Activated CD4-positive, alpha-beta T cell treated with anti-CD3 and anti-CD28 coated beads for 36 hours (primary cell): ENCODE measurements at places on chromosomes 1 and 21. TPM values are rescaled to one million over a fixed set of nuclear protein-coding genes. Genes with fewer than 3 reads are reported as not detected.

RIMS3 gene
- 2.7 TPM for total RNA-seq

MYOM3 gene
- not detected for total RNA-seq

TENT5C gene
- total RNA-seq: 6.4 TPM

CYP4B1 gene
- not detected for total RNA-seq

DNA sequence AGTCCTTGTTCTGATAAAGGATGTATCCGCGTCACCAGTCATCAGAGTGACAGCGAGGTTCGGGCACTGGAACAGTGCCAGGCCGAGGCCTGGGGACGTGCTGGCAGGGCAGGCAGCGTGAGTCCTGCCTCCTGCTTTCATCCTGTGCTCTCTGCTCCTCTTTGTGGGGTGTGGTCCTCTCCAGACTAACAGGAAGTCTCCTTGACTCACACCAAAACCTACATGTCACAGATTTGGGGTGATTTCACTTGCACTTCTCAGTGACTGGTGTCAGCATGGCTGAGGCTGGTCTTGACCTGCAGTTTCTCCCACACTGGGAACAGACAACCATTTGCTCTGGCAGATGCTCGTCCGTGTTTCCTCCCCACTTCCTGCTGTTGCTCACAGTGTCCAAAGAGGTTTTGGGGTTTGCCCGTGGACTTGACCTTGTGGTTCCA lies 8.8 kb upstream of the NLRP3 start:
- peaks cover 41% of the 10 kb centered on the region for H3K4me1 ChIP-seq
- H3K27me3 ChIP-seq: peaks cover 2% of the 10 kb centered on the region
- no peaks in the 10 kb centered on the region for H3K36me3 ChIP-seq
- H3K27ac ChIP-seq: peak overlapping the region; percentile 72

DNA sequence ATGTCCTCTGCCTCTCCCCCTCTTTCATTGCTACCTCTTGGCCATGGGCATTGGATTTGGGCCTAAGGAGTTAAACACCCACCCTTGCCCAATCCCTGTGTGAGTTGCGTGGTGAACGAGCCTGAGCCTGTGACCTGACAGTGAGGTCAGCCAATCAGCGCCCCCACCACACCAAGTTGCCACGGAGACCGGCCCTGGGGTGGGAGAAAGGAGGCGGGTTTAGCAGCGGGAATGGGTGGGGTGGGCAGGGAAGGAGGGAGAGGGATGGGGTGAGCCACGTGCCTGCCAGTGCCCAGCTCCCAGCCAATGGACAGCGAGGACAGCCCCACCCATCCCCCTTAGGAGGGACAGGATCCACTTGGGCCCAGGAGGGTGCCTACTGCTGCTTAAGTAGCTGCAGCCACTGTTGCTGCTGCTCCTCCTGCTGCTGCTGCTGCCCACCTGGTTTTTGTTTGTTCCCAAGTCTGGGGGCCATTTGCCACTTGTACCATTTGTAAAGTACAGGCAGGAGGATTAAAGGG lies 9.5 kb downstream of the ZBTB7B start:
- H3K4me3 ChIP-seq: peak overlapping the region; percentile 99
- H3K27me3 ChIP-seq: no peaks in the 10 kb centered on the region
- peaks cover 63% of the 10 kb centered on the region for H3K36me3 ChIP-seq
- H3K27ac ChIP-seq: peak overlapping the region; percentile 82
- peaks cover 65% of the 10 kb centered on the region for H3K4me1 ChIP-seq

GRCh38 chr1:212852105-212852688 lies 4.7 kb upstream of the SPATA45 start:
- no peaks in the 10 kb centered on the region for H3K27me3 ChIP-seq
- no peak for DNase-seq
- H3K4me1 ChIP-seq: peaks cover 6% of the 10 kb centered on the region
- H3K36me3 ChIP-seq: peaks cover 11% of the 10 kb centered on the region
- H3K4me3 ChIP-seq: no peak overlapping the region
- H3K27ac ChIP-seq: no peak overlapping the region

GRCh38 chr1:150164779-150165178 lies 15.1 kb downstream of the PLEKHO1 start:
- H3K27me3 ChIP-seq: no peaks in the 10 kb centered on the region
- H3K36me3 ChIP-seq: no peaks in the 10 kb centered on the region
- DNase-seq: no peak

DNA sequence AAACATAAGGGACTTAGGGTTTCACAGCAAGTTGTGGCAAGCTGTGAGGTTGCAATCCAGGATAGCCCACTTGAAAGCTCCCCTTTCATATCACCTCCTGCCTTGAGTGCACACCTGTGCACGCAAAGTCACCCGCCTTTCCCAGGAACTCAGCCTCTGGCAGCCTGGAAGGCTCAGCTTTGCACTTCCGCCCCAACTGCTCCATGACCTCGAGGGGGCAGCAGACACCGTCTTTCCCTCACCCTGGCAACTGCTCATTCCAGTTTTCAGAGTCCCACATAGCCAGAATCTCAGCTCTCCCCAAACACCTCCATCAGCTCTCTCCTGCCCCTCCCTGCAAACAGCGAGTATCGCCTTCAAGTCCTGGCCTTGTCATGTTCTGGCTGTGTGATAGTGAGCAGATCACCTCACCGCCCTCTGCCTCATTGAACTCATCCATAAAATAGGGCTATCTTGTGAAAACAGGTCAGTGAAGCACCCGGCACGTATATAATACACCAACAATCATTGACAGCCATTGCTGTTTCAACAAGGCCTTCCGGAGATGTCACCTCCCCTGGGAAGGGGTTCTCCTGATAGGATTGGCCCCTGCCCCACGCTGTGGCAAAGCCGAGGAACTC lies 32.2 kb upstream of the EPB41 start:
- peak; percentile 90 for DNase-seq
- no peak overlapping the region for H3K4me3 ChIP-seq
- H3K4me1 ChIP-seq: peaks cover 32% of the 10 kb centered on the region
- H3K27ac ChIP-seq: peak overlapping the region; percentile 10

DNA sequence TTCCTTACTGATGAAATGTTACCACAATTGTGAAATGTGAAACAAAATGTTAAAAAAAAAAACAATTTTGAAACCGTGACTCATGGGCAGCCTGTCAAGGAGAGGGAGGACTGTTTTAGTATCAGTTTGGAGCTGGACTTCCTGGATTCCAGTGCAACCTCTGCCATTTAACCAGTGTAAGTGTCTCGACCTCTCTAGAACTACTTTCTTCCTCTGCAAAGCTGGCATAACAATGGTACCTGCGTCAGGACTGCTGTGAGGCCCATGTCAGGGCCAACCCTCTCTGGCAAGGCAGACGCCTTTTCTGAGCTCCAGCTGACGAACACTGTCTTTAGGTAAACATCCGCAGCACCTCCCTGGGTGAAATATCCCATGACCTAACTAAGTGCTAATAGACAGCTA lies 20.9 kb downstream of the URB1 start:
- H3K27ac ChIP-seq: peak overlapping the region; percentile 78
- H3K4me1 ChIP-seq: peaks cover 14% of the 10 kb centered on the region
- DNase-seq: no peak
- peaks cover 56% of the 10 kb centered on the region for H3K36me3 ChIP-seq
- H3K27me3 ChIP-seq: no peaks in the 10 kb centered on the region

DNA sequence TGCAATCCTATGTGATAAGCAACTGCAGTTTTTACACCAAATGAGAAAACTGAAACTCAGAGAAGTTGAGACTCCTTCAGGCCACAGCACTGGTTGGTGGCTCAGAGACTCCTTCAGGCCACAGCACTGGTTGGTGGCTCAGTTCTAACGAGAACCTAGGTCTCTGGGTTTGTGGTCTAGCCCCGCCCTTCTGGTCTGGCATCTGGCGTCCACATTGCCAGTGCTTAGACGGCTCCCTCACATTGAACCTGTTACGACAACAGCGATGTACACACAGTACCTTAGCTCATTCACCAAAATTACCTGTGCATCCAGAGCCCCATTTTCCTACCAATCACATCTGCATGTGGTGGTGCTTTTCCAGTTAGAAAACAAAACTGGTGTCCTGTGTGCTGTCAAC lies 66.1 kb downstream of the NID1 start:
- H3K27me3 ChIP-seq: no peaks in the 10 kb centered on the region
- DNase-seq: peak; percentile 75
- peaks cover 52% of the 10 kb centered on the region for H3K4me1 ChIP-seq
- H3K27ac ChIP-seq: peak overlapping the region; percentile 94
- H3K4me3 ChIP-seq: no peak overlapping the region

GRCh38 chr1:4797016-4797410 lies 142.6 kb downstream of the AJAP1 start:
- DNase-seq: no peak
- peaks cover 11% of the 10 kb centered on the region for H3K27me3 ChIP-seq
- H3K36me3 ChIP-seq: no peaks in the 10 kb centered on the region
- no peaks in the 10 kb centered on the region for H3K4me1 ChIP-seq
- H3K4me3 ChIP-seq: no peak overlapping the region

DNA sequence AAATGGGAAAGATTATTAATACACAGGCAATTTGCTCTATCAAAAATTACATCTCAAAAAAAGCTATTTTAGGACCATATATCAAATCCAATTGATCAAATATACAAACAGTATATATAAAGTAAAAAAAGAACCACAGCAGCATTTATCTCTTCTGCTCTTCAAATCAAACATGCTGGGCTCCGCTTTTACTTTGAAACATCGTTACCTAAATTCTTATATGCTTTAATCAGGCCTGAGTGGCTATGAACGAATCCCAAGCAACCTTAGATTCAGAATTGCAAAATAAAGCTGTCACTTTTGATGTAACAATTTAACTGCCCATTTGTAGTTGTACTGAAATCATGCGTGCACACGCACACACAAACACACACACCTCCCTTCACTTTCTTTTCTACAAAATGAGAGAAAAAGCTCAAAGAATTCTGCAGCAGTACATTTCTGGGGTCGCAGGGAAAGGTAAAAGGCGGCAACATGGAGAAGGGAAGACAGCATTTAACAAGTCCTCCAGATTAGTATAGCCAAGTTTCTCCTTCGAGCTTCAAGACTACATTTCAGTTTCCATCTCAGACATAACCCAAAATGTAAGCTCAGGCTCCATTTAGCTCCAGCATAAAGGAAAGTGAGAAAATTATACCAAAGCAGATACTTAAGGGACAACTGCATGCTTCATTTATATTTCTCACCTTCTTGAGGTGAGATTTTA lies 92.2 kb upstream of the TTC39A start:
- H3K36me3 ChIP-seq: peaks cover 37% of the 10 kb centered on the region
- peak overlapping the region; percentile 61 for H3K27ac ChIP-seq
- no peak for DNase-seq
